ENCODE measurements at places on chromosomes 5 and 9.

DNA sequence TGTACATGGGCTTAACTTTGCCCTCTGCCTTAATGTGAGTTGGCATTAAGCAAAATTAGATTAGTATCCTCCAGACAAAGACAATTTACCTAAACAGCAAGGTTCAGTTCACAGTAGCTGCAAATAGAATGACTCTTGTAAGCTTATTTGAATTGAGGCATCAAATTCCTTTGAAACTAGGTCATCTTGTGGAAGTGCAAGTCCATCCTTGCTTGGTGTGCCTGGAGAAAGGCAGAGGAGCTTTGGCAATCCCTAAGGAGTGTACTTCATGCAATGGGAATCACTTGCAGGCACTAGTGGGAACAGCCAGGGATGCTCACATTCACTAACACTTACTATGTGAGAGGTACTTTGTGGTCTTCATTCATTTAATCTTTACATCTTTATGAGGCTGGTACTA, 118.3 kb downstream of the DRD1 start:
- no peak for DNase-seq

GRCh38 chr9:78462611-78463010, 165.7 kb downstream of the PSAT1 start:
- no peak for DNase-seq

DNA sequence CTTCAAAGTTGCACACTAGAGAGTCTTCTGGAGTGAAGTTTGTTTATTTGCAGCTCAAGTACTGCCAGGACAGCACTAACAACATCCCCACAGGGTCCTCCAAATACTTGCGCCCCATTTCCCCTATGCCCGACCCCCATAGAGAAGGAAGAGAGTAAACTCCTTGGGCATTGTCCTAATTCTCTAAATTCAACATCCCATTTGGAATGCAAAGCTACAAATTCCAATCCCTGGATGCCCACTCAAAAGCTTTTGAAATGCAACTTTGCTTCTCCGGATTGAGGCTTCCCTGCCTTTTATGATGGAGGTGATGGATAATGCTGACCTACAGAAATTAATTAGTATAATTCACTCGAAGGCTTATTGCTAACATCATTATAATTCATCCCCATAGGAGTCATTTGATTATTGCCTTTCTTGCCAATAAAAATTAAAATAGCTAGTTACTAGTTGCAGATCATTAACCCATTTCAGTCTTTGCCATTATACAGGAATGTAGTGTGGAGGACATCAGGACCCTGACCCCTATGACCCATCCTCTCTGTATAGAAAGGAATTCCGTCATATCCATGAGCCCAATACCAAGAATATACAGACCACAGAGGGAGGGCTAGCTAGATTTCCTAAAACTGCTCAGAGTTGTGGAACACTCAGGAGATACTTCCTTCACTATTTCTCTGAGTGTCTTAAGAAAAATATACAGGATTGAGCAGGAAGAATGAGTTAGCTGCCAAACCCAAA, 277.6 kb downstream of the ZNF608 start:
- no peak for DNase-seq

DNA sequence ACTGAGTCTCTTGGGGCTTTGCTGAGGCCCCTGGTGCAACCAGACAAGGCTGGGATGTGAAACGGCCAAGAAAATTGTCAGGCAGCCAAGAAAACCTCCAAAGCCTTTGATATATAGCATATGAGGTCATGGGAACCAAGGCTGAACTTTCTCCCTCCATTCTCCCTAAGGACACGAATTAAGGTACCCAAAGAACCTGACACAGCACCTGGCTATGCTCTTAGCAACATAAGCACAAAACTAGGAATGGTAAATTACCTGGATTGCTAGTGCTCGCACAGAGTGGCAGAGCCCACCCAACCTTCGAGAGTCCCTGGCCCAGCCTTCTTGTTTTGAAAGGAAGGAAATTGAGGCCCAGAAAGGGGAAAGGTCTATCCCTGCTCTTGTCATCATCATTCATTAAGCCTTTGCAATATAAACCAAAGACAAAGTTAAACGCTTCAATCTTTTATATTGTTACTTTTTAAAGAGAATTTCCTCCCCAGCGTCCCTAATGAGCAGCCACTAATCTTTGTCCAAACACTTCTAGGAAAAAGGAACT, 220.0 kb upstream of the NR4A3 start:
- DNase-seq = no peak

GRCh38 chr5:142319560-142320429, 5.0 kb downstream of the SPRY4 start:
- DNase-seq = no peak

GRCh38 chr5:59622848-59623247, 270.7 kb downstream of the PDE4D start:
- DNase-seq = no peak

GRCh38 chr5:131285703-131286399, 22.0 kb downstream of the CDC42SE2 start:
- no peak for DNase-seq

DNA sequence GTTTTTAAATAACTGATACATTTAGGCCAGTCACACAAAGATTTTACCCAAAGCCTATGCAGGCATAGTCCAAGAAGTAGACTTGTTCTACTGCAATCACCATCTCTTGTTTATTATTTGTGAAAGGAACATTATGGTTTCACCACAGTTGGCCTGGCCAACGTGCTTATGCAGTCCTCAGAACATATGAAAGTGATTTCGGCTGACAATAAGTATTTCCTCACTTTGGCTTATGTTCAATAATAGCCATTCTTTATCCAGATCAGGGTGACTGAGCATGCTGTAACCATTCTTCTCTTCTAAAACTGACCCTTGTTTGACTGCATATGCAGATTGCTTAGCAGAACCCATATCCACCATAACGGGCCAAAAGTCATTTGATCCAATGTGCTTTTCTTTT, 76.6 kb upstream of the CCDC152 start:
- DNase-seq = no peak

GRCh38 chr9:36456480-36457065, 56.5 kb upstream of the RNF38 start:
- DNase-seq = no peak

DNA sequence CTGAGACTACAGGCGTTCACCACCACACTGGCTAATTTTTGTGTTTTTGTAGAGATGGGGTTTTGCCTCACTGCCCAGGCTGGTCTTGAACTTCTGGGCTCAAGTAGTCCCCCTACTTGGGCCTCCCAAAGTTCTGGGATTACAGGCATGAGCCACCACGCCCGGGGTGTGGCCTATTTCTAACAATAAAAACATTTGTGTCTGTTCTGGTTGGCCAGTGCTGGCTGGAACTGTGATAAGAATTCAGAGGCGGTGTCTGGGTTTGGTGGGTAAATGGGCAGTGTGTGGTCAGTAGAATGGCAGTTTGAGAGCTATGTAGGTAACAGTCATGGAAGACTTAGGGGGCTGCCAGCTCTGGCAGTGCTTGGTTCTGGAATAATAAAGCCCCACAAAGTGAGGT, 46.9 kb upstream of the SYNPO start:
- no peak for DNase-seq

GRCh38 chr5:144040615-144041305, 129.7 kb downstream of the YIPF5 start:
- no peak for DNase-seq

DNA sequence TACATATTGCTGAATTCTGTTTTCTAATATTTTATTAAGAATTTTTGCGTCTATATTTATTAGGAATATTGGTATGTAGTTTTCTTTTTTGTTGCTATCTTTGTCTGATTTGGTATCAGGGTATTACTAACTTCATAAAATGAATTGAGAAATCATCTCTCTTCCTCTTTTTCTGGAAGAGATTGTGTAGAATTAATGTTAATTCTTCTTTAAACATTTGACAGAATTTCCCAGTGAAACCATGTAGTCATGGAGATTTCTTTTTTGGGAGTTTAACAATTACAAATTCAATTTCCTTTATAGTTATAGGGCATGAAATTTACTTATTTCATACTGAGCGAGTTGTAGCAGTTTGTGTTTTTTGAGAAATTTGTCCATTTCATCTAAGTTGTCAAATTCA, 3.3 kb upstream of the FAM170A start:
- DNase-seq = no peak

DNA sequence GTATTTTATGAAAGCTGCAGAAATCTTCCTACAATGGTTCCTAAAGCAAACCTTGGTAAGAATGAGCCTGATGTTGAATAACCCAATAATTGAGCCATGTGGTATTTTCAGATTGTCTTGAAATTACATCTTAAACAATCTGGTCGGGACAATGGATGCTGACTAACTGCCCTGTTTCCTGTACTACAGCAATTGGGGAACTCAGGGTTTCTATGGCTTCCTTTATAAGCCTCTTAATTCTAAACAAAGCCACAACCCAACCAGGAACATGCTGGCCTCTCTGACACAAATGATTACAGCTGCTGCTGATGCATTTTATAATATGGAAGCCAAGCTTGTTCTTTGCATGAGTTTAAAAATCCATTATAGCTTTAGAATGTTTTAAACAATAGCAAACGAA, 30.2 kb downstream of the PTPN3 start:
- DNase-seq = no peak

DNA sequence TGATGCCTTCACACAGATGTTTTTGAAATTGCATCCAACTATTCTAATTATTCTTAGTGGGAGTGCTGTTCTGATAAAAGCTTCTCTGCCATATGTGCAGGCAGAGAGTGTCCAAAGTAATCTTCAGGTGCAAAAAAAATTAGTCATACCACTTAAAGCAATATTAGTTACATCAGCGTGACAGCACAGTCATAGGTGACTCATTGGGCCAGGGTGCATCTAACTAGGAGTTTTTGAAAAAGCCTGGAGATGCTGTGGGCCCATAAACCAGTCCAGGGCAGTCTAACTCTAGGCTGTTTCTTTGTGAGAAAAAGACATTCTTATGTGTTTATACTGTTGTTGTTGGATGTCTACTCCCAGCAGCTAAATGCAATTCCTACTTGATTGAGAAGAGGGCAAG, 33.0 kb upstream of the C6 start:
- DNase-seq = no peak

- no peak for DNase-seq
These were observed 37.9 kb upstream of the DPYSL3 start for GRCh38 chr5:147547730-147548129.

- DNase-seq = no peak
These were observed 204.5 kb downstream of the PLK2 start for GRCh38 chr5:58255386-58255785.

- no peak for DNase-seq
These were observed 1.5 kb downstream of the THG1L start for GRCh38 chr5:157732596-157733262.

GRCh38 chr9:108874058-108874788, 12.2 kb downstream of the ACTL7A start:
- no peak for DNase-seq

GRCh38 chr5:44833249-44833648, 24.5 kb downstream of the MRPS30 start:
- DNase-seq = no peak

GRCh38 chr9:124133727-124134126, 122.2 kb downstream of the LHX2 start:
- no peak for DNase-seq

DNA sequence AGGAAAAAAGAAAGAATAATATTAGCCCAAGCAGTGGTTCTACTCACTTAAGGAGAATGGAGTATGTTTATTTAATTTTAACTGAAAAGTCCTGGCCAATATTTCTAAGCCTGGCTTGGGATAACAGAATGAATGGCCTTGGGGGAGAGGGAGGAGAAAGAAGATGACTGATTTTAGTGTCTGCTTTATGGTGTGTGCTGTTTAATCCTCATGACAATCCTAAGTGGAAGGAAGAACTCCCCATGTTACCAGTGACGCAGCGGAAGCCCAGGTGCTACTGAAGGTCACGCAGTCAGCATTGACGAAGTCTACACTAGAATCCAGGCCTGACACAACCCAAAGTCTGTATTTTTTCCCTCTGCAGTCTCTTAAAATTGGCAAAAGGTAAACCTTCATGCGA, 50.5 kb downstream of the PALM2AKAP2 start:
- DNase-seq = no peak

DNA sequence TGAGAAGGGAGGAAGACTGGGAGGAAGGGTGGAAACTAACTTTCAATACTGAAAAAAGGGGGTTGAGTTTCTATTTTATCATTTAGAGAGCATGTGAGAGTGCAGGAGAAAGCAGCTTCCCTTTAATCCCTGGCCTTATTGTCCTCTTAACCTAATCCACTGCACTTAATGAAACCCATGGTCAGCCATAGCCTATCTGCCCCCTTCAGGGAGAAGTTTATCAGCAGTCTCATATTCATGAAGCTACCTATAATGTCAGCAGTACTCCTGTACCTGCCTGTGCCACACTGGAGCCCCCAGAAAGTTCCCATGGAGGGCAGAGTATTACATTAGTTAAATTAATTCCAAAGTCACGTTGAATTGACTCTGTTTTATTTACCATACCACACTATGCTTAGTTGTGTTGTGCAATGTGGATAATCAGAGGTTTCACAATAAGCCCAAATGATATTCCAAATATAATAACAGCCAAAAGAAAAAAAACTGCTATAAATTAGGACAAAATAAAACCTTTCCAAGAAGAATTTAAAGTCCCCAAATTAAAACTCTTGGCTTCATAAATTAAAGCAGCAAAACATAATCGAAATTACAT, 62.9 kb downstream of the MUSK start:
- DNase-seq = no peak

- DNase-seq = no peak
These were observed 11.6 kb upstream of the PAPPA start for GRCh38 chr9:116141864-116142561.

DNA sequence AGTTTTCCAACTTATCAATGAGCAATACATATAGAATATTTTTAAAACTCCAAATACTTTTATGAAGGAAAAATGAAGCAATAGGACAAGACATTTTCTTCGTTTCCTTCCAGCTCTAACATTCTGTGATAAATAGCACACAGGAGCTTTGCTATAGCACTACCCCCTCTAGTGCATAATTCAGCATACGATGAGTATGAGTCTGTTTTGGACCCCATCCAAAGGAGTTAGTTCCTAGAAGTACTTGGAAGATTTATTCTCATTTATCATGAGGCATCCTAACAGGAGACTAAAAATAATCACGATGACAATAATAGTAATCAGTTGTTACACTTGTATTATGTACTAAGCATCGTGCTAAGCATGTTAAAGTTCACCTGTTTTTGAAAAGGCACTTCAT, 1061.3 kb upstream of the DMAC1 start:
- DNase-seq = no peak

- no peak for DNase-seq
These were observed 97.5 kb downstream of the DMXL1 start for GRCh38 chr5:119168401-119168800.

- no peak for DNase-seq
These were observed 125.8 kb upstream of the SHB start for GRCh38 chr9:38194870-38195269.

DNA sequence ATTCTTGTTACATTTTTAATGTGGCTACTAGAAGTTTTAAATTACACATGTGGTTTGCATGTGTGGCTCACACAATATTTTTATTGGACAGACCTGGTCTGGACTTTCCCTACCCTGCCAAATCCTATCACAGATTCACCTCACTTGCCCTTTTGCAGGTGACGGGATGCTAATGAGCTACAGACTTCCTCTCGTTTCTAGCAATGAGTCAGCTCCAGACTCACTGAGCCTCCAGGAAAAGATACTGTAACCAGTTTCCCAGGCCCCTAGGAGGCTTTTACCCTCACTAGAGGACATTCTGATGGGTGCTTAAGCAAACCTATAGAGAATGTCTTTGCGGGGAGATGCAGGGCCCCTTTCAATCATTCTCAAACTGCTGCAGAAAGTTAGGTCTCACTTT, 135.4 kb downstream of the WDR41 start:
- no peak for DNase-seq

Measured in stimulated activated CD8-positive, alpha-beta memory T cell treated with anti-CD3 and anti-CD28 coated beads, Interleukin-15, amount 100 ng/mL, for 24 hours (primary cell).